ENCODE measurements at places on chromosomes 2 and 18.

DNA sequence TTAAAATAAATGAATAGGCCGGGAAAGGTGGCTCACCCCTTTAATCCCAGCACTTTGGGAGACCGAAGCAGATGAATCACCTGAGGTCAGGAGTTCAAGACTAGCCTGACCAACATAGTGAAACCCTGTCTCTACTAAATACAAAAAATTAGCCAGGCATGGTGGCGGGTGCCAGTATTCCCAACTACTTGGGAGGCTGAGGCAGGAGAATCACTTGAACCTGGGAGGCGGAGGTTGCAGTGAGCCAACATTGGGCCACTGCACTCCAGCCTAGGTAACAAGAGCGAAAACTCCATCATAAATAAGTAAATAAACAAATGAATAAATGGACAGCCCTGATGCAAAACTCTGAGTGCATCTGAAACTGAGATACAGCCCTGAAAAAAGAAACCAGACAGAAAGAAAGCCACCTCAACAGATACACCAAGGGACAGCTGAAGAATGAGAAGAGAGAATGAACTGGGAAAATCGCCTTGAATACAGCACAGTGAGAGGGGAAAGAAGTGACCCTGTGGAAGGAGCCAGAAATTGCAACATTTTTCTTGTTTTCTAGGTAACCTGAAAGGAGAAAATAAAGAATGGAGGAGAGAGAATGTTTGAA, 64.4 kb downstream of the TRABD2A start:
- no peak for DNase-seq

- DNase-seq, result no peak
These were observed 81.3 kb downstream of the STRADB start for GRCh38 chr2:201532686-201533304.

- DNase-seq, result no peak
These were observed 31.9 kb downstream of the EFEMP1 start for GRCh38 chr2:55891671-55892094.

- no peak for DNase-seq
These were observed 43.0 kb downstream of the NDUFAF7 start for GRCh38 chr2:37274359-37274965.

GRCh38 chr2:85694052-85695025, at the start of gene GNLY:
Gene GNLY, plus strand, starts transcription at chr2:85694358. Its CDS starts 61 bp downstream, at chr2:85694419.
- no peak for DNase-seq

- DNase-seq, result no peak
These were observed 81.8 kb downstream of the INO80D start for GRCh38 chr2:206004004-206004693.

DNA sequence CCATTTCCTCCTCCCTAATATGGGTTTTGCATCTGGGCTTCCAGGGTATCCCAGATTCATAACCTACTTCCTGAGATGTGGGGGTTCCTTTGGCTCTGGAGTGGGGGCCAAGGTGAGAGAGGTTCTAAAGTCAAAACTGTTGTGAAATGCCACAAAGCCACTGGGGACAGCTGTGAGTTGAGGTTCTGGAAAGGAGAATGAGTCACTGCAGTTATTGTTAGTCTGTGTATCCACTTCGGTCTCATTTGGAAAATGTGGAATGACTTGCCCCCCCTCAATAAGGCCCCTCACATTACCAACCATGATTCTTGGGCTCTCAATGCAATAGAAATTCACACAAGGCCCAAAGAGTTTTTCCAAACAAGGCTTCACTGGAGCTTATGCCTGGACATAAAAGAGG, 51.1 kb upstream of the LGALSL start:
- DNase-seq, result no peak

DNA sequence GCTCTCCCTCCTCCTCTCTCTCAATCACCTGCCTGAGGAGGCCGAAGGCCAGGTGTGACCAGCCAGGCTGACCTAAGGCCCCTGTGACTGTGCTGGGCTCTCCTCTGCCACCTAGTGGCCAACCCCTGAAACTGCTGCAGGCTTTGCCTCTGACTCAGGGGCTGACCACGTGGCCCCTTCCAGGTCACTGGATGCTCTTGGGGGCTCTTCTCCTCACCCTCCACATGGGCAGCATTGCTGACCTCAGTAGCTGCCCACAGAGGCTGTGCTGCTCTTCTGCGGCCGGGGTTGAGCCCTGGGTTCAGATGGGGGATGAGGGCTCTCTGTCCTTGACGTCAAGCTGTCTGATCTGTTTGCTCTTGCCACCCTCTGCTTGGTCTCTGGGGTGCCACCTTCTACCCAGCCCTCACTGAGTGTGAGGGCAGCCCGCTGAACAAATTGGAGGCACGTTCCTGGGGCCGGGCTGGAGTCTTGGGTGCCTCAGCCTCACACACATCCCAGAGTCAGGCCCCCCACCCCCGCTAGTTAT, 122.7 kb downstream of the TWIST2 start:
- no peak for DNase-seq

GRCh38 chr2:239956818-239957261, 68.3 kb downstream of the NDUFA10 start:
- DNase-seq, result no peak

DNA sequence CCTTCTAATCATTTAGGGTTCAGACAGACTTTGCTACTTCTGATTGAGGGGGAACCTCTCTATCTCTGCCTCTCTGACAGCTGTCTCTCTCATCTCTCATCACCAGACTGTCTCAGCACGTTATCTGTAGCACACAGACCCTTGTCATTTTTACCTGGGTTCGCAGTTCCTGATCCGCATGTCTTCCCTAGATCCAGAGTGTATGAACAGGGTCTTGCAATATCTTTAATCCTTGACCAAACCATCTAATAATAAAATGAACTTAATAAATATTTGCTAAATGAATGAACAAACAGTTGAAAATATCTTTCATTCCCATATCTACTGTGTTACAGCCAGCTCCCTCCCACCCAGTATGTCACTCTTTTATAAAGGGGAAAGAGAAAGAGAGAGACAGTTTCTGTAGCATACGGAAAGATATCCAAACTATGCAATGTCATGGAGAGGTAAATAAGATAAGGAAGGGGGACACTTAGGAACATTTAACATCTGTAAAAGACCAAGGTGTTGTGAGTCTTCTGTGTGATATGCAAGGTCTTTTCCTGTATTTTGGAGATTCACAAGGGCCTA, 507.6 kb downstream of the SUCLG1 start:
- no peak for DNase-seq

GRCh38 chr2:241892299-241893137, 23.0 kb downstream of the RTP5 start:
- DNase-seq, result no peak

DNA sequence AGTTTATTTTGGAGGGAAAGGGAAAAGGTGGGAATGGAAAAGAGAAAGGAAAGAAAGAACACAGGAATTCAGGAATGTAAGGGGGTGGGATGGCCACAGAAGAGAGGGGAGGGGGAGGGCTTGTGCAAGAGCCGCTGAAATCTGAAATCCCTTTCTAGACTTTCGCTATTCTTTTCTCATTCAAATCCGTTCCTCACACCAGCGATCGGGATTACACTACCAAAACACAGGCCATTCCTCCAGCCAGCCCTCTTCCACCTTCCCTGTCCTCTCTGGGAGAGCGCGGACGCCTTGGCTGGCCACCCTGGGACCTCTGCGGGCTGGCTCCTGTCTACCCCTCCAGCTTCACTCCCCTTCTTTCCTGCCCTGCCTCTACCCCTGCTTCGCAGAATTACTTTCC, 102.3 kb downstream of the CDCA7 start:
- no peak for DNase-seq

DNA sequence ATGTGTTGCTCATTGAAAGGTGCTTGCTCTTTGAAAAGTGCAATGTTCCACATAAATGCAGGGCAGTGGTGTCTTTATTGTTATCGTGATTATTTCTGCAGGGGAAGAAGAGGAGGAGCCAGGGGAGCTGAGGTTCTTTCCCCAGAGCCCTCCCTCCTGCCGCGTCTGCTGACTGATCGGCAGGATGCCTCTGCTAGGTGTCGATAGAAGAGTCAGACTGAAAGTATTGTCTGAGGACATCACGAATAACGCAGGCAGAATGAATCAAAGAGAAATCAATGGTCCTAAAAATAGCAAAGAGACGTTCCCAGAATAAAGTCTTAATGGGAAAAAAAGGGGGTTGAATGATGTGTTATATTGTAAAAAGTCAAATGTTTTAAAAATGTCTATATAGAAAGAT, 47.4 kb upstream of the SIX3 start:
- no peak for DNase-seq

DNA sequence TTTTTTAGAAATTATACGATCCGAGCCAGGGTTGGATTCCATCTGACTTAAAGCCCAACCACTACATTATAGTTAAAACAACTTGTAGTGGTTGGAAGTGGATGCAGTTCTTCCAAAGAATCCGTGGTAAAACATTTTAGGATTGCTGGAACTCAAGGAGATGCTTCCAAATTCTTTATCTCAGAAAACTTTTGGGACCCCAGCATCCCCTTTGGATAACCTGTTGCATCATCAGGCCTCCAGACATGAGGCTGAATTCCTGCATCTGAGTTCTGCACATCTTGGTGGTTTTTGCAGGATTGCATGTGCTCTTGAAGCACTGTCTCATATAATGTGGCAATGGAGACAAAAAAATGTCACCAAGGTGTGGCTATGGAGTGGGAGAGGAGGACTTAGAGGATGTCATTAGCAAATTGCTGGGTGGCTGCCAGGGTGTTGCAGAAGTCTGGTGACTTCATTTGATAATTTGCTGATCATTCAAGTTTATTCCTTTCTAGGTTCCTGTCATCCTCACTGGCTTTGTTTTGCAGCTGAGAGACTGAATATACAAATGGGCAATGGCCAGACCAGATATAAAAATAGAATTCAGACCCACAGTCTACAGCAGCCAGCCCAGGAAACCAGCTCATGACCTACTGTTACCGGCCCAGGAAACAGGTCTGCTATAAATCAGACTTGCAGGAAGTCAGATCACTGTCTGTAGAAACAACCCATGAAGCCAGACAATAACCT, 207.7 kb downstream of the BCL2 start:
- no peak for DNase-seq

- no peak for DNase-seq
These were observed 243.9 kb downstream of the TRIB2 start for GRCh38 chr2:12960671-12961070.

DNA sequence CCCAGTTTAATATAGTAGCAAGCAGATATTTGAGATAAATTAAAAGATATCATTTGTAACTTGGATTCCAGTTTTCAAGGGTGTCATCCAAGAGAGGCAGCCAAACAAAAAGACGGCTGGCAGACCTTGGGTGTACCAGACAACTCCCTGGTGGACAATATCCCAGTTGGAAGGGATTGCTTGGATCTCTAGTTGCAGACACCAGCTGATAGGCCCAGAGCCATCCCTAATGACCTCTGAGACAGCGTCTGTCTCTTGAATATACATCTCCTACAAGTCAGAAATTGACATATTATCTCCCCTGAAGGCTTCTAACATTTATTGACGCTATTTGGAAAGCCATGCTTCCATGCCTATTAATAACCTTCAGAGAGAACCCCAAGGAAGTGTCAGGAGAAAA, 67.7 kb downstream of the ACVR1 start:
- no peak for DNase-seq

DNA sequence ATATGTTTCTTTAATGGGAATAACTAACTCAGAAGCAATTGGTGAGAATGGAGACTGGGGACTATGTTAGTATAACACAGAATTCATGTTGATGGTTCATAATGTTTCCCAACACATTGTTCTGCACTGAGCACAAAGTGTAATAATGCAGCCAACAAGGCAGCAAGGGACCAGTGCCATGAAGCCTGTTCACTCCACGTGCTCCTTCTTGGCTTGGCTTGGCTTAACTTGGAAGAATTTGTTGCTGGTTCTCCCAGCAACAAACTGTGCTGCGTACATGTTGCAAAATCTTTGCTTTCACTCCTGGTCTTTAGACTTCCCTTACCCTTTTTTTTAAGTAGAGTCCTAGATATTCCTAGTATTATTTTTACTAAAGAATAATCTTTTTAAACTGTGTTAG, 129.7 kb downstream of the MAP3K20 start:
- DNase-seq, result no peak

DNA sequence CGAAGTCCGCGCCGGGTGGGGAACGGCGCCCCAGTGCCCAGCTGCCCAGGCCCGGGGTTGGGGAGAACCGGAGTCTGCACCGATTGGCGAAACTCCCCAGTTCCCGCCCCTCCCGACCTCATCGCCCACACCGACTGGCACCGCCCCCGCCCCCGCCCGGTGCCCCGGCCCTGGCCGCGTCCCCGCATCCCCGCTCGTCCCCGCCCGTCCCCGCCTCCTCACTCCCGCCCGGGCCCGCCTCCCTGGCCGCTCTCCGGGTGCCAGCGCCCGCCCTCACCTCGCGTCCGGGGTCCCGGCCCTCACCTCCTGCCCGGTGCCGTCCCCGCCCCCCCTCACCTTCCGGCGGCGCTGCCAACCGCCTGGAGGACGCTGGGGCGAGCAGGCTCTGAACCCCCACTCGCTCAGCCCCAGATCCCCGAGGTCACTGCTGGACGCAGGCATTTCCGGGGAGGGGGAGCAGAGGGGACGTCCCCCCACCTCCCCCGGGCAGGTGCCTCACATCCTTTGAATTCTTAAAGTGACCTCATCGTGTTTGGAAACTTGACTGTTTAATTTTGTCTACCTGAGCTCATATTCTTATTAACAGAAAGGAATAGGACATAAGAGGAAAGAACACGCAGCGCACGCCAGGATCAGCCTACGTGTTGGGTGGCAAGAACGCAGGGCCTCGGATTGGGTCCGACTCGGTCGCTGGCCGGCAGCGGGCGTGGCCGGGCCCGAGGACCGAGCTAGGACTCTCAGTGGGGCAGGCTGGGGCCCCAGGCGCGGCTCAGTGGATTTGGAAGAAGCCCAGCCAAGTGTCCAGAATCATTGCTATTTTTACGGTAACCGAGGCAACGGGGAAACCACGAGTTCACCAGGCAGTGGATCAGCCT, at the start of gene FAM110C:
FAM110C (minus strand) TSS at position 35 of the 875 bp plus-strand sequence. CDS start 120 bp downstream, outside the sequence.
- no peak for DNase-seq

GRCh38 chr2:38057651-38058410, 18.1 kb downstream of the CYP1B1 start:
- no peak for DNase-seq

DNA sequence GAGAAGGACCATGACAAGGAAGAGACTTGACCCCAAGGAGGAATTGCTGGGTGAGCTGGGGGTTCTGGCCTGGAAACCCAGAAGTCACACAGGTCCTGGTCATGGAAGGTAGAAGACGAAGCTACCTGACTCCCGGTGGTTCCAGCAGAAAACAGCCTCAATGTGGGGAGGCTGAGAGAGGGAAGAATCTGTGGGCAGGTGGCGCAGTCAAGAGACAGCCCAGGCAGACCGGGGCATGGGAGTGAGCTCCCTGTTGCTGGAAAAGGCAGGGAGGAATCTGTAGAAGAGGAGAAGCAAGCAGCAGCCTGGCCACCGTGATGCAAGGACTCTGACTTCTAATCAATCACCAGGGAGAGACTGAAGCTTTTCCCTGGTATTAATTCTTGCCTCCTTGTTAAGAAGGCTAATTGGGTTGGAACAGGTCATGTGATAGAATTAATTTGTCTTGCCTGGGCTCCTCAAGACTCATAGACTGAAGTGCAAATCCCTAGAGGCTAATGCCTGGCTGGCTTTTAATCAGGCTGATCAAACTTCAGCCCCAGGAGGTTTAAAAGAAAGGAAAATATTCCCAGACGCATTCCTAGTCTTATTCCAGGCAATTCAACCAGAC, 30.1 kb downstream of the CNGA3 start:
- no peak for DNase-seq
